ENCODE measurements at places on chromosomes 6 and 20.

- no peak for DNase-seq
Measured at GRCh38 chr6:142783499-142783898, 161.5 kb downstream of the HIVEP2 start.

DNA sequence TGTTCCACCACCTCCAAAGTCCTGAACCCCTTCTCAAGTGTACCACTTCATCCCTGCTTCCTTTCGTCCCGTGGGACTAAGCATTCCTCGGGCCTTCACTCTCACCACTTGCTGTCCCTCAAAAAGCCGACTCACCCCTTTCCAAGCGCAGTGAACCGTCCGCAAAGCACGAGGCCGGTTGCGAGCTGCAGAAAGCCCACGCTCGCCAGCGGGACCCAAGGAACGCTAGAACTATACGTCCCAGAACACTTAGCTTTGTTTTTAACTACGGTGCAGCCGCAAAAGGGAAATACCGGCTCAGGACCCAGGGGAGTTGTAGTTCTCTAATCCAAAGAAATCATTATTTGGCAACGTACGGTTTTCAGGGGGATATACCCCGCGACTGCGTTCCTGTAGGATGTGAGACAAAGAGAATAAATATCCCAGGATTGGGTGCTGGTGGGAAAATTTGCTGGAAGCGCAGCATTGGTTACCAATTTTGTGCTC lies 416 bp upstream of the POLR1H start:
- DNase-seq, result peak; percentile 45

DNA sequence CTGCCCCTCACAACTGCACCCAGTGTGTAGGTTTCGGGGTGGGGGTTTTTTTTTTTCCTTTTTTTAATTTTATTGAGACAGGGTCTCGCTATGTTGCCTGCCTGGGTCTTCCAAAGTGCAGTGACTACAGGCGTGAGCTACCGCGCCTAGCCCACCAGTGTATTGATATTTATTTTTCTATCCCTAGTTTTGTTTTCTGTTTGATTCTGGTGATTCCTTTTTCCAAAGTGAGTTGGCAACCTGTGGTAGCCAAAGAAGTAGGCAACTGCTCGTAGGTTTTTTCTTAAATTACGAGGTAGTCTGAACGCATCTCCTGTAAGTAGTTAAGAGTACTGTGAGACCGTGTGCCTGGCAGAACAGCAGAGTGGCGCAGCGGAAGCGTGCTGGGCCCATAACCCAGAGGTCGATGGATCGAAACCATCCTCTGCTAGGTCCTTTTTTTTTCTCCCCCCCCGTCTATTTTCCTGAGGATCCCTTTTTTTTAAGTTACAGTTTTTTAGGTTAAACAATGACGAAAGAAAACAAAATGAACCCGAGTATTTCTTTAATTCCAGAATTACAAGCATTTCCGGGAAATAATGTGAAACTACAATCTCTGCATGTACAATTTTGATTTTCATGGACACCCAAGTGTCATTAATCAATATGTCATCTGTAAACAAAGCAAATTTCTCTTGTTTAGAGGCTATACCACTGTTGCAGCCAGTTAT lies 78.7 kb upstream of the BTN3A2 start:
- DNase-seq, result peak; percentile 55

GRCh38 chr6:132937466-132937906 lies 123.1 kb downstream of the RPS12 start:
- DNase-seq, result peak; percentile 59

DNA sequence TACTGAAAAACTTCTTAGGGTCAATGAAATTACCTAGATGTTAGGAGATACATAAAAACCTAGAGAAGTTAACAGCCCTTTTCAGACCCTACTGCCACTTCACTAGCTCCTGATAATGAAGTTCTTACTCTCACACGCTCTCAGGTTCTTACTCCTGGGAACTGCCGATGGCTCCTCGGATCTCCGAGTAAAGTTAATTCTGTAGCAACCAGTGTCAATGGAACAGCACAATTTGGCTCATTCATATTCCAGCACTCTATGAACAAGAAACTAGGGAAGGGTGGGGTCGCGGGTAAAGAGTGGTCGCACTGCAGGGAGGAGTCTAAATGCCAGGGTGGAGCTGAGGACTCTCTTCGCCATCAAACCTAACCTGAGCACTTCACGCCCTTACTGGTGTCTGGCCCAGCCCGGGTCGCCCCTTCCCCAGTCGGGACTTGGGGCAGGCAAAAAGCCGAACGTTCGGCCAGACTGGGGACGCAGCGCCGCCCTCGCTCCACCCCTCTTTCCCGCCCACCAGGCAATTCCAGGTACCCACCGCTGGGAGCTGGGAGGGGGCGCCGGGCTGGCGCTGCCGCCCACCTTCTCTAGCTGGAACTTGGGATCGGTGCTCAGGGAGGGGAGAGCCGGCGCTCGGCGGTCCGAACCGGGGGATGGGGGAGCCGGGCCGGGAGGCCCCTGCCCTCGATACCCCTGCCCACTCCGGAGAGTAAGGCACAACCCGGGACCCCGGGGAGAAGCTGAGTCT lies 744 bp downstream of the RAB23 start:
- peak; percentile 90 for DNase-seq
